NCI-H69 (cell line): ENCODE measurements at places on chromosomes 7 and 10.
A peak's percentile ranks its signal among the peaks of the same experiment; 100 is the strongest.

GRCh38 chr7:112714917-112715316 lies 75.3 kb downstream of the TMEM168 start:
- DNase-seq: no peak

GRCh38 chr7:150923196-150923595 lies 54.9 kb downstream of the KCNH2 start:
- DNase-seq: peak; percentile 83

DNA sequence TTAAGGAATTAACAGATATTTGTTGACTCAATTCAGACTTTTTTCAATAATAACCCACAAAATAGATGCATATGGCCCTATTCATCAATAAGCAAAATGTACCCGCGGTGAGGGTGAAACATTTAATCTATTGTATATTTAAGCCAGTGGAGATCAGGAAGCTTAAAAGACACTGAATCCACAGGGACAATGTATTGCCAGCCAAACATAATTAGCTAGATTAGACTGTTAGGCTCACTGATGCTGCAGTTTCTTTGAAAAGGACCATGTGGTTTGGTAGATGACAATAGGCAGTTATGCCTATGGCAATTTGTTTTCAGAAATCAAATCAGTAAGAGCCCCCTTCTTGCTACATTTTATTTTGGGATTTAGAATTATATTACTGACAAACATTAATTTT lies 87.3 kb upstream of the PLXDC2 start:
- peak; percentile 46 for DNase-seq

DNA sequence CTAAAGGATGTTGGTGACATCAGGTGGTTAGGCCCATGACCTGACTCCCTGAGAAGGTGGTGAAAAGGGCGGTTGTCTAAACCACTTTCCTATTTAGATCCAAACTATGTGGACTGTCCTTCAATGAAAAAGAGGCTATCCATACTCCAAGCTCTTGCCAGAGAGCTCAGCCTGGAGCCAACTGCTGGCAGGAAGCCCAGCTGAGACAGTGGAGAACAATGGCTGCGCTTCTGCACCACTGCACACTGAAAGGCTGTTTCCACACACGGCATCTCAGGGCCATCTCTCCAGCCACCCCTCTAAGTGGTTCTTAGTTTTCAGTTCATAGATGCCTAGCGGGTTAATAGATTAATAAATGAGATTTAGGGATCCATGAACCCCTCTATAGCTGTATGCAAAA lies 488.8 kb upstream of the ZMIZ1 start:
- peak; percentile 83 for DNase-seq

DNA sequence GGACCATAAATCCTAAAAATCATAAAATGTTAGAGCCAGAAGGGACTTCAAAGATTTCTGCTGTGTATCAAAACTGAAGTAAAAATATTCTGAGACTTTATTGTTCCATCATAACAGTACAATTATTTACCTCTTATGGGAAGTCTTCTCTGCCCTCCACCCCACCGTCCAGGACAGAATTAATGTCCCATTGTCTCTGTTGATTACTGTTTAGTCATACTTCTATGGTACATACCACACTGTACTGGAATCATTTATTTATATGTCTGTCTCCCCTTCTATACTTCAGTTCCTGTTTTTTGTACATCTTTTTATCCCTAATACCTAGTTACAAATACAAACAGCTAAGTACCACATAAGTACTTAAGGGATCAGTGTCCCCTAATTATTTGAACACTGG lies 91.4 kb upstream of the CAPZA2 start:
- no peak for DNase-seq

GRCh38 chr10:75645704-75646103 lies 214.3 kb downstream of the LRMDA start:
- DNase-seq: no peak

DNA sequence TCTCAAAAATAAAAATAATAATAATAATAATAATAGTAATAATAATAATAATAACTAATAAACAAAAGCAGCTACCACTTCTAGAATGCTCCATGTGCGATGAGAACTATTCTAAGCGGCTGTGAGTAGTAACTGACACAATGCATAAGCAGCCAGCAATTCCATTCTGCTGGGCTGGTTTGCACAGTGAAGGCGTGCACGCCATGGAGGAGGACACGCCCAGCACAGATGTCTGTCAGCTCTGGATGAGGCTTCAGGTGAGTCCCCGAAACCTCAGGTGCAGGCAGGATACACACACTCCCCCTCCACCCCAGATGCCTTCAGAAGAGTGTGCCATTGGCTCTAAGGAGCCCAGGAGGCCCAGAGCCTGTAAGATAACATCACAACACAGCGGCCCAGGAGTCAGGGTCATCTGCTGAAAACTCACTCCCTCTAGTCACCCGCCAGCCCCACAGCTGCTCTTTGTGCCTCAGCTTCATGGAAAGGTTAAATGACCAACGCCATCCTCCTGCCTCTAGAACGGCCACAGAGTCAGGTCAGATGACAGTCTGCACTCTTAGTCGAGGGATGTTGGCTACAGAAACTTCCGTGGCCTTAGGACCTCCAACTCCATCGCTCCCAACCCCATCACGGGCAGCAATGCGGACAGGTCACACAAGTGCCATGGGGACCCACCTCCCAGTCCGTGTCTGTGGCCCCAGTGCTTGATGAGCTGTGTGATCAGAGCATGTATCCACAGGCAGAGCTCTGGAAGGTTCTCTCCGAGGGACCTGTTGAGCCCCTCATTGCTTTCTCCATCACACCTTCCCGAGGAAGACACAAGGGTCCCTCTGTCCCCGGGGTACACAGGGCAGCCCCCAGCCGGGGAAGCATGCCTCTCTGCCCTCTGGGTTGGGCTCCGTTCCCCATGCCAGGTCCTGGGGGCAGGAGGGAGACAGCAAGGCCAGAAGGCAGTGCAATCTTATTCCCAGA lies 103.9 kb downstream of the CTBP2 start:
- DNase-seq: peak; percentile 1

- peak; percentile 73 for DNase-seq
Observed at GRCh38 chr7:53476566-53476965, 441.1 kb downstream of the POM121L12 start.

DNA sequence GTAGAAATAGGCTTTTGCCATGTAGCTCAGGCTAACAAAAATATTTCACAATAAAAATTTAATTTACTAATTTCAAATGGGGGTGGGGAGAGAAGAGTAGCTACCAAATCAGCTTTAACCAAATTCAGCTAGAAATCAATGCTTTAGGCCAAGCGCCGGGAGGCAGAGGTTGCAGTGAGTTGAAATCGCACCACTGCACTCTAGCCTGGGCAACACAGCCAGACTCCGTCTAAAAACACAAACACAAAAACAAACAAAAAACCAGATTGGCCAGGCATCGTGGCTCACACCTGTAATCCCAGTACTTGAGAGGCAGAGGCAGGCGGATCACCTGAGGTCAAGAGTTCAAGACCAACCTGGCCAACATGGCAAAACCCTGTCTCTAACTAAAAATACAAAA lies 9.4 kb downstream of the UBE2H start:
- DNase-seq: no peak

GRCh38 chr7:18844735-18845134 lies 272.7 kb downstream of the TWIST1 start:
- DNase-seq: no peak
